ENCODE measurements at places on chromosomes 12 and 14.

DNA sequence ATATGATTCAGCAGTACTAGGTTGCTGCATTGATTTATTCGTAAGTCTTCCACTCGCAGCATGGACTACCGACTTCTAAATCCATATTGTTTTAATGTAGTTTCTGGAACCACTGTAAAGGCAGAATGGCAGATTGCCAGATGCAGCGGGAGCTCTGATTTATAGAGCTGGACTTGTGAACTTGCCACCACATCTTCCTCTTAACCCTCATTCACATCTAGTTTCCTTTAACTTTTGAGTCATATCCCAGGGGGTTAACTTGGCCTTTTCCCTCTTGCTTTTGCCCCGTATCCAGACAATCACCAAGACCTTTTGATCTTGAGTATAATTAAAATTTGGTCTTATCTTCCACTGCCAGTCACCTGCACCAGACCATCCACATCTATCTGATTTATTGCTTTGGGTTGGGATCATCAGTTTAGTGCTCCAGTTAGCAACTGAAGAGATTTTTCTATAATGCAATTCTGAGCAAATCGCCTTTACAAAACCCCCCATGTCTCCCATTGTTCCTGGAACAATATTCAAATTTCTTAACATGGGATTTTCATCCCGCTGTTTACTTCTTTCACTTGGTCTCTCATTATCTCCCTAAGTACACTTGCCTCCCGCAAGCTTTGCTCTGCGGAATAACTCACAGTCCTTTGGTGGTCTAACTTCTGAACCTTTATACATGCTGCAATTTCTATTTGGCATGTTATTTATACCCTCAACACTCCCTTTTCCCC, 130.5 kb downstream of the ACSS3 start:
- no peak for DNase-seq

GRCh38 chr12:68350753-68351152, 18.6 kb upstream of the MDM1 start:
- DNase-seq, result no peak

DNA sequence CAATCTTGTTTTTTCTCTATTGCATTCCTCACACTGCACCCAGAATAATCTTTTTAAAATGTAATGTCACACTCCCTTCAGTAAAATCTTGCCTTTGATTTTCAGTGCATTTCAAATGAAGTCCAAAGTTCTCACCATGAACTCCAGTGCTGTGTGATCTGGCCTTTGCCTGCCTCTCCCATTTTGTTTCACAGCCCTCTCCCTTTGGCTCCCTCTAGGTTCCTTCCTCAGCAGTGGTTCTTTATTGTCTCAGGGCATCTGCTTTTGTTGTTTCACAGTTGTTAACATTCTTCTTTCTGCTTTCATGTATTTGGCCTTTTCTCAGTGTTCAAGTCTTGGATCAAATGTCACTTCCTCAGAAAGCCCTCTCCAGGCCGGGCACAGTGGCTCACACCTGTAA, 84.5 kb upstream of the AMN1 start:
- DNase-seq, result no peak

DNA sequence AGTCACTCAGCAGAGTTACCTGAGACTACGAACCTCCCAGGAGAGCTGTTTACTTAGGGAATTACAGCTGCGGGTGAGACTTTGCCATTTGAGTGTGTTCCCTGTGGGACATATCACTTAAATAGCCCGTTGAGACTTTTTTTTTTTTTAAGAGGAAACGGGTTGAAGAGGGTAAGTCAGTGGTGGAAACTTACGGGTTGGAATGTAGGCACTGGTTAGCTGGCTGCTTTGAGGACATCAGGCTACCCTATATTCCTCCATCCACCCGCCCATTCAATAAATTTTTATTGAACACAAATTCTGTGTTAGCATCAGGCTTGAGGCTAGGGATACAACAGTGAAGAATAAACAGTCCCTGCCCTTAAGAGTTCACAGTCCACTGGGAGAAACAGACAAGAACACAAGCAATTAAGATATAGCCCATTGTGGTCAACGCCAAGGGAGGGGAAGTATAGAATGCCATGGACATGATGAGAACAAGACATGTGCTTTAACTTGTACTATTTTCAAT, 88.1 kb upstream of the CPSF6 start:
- no peak for DNase-seq
